ENCODE measurements at places on chromosomes 7 and 10.
A peak's percentile ranks its signal among the peaks of the same experiment; 100 is the strongest.

GRCh38 chr7:90889210-90889609 is 293.1 kb downstream of the CDK14 start:
- DNase-seq, result no peak

DNA sequence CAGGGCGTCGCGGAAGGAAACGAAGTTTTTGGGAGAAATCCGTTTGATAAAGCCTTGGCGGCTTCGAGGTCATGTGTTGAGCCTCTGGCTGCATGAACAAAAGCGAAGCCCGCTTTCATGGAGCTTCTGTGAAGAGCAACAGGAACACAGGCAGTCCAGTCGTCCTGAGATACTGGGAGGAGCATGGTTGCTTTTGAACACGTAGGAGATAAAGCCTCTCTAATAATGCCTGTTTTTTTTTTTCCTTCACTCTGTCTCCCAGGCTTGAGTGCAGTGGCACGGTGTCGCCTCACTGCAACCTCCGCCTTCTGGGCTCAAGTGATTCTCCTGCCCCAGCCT is 473 bp upstream of the ZNF32 start:
- peak; percentile 14 for DNase-seq

- DNase-seq, result no peak
Measured at GRCh38 chr7:975702-976473, 539 bp upstream of the COX19 start.

DNA sequence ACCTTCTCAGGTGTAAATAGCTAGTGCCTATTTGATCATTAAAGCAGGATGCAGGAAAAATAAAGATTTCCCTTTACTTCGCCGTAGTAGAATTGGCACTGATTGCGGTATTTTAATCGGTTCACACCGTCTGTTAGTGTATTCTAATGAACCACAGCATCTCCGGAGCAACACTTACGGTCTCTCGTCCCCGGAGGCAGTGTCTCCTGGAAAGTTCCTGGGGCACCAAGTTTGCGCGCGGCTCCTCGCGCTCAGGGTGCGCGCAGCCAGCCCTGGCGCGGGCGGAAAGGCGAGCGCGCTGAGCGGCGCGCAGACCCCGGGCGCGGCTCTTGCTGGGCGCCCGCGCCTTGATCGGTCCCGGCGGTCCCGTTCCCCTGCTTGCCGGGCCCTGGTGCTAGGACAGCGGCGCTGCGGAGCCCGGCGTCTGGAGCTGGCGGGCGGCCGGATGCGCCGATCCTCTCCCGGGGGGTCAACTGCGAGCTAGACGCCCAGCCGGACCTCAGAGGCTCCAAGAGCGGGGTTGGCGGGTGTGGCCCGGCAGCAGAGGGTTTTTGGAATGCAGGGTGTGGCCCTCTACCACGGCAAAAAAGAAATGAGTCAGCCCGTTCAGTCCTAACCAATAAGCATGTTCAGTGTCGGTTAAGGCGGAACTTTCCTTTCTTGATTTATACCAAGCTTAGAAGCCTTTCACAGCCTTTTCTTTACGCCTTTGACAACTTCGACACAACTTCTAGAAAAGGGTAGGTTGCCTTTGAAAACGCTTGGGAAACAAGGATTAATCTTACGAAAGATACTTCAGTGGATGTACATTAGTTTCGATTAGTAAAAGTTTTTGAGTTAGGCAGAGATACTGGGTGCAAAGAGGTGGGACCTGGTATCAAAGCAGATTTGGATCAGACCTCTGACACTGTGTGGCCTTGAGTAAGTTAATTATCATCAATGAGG is 166.8 kb upstream of the ASAH2 start:
- no peak for DNase-seq

GRCh38 chr10:33612551-33612950 is 278.1 kb upstream of the NRP1 start:
- no peak for DNase-seq

DNA sequence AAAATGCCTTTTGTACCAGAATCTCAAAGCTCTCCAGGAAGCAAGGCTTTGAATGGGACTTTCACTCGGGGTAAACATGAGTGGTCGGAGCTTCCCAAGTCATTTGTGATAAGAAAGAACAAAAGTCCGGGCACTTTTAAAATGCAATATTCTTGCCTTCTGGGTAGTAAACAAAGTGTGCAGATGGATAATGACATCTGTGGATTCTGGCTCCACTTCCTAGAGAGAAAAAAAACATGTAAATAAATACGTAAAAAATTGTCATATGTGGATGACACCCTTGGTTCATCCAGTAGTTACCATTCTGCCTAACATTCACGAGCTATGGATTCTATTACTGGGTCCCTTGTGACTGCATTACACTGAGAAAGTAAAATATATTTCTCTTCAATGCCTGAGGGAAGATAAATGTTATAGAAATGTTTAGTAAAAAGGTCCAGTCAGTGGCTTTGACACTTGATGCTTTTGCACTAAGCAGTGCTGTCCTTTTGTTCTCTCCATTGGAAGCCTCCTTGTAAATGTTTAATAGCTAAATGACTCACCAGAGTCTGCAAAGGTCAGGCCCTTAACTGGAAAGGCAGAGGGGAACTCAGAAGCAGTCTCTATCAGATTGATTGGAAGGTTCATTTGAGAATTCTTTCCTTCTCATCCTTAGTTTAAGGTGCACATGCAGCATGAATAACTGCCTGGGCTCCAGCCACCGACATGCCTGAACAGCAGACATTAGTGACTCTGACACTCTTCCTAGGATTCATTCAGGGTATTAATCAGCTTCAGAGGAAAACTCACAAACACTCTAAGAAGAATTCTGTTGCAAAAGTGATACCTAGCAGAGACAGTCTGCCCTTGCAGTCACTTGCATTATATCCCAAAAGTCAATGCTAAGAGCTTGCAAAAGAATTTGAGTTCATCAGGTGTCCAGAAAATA is 11.7 kb upstream of the EDRF1 start:
- DNase-seq, result no peak

DNA sequence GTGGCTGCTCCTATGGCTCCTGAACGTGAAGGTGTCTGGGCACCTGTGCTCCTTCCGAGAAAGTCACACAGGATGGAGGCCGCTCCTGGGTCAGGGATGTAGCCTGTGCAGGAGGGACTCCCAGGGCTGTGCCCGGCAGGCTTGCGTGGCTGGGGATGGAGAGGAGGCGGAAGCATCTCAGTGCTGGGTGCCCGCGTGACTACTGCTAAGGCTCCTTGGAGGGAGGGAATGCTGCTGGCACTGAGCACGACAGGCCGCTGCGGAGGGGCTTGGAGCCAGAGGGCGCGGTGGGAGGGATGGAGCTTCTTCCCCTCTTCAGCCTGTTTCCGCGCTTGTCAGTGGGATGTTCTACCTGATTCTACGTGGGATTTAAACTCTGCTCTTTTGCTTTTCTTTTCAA is 35.0 kb downstream of the ADCY1 start:
- DNase-seq, result no peak

DNA sequence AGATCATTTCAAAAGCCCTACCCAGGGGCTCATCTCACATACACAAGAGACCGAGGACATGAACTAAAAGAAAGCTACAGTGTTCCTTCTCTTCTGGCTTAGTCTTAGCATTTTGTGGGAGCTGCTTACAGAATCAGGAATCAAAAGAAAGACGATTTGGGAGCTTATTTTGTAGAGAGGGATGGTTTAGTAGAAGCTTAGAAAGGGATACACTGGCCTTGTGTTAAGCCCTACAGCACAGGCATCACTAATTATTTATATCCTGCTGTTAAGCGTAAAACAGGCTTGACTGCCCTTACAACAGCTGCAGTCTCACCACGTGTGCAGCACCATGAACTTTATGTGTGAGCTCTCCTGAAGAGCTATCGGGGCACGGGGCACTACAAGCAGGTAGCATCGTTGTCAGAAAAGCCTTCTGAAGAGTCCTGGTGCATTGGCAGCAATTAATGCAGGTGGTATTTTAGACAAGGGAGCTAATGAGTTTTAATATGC is 798.3 kb downstream of the NXPH1 start:
- peak; percentile 78 for DNase-seq

DNA sequence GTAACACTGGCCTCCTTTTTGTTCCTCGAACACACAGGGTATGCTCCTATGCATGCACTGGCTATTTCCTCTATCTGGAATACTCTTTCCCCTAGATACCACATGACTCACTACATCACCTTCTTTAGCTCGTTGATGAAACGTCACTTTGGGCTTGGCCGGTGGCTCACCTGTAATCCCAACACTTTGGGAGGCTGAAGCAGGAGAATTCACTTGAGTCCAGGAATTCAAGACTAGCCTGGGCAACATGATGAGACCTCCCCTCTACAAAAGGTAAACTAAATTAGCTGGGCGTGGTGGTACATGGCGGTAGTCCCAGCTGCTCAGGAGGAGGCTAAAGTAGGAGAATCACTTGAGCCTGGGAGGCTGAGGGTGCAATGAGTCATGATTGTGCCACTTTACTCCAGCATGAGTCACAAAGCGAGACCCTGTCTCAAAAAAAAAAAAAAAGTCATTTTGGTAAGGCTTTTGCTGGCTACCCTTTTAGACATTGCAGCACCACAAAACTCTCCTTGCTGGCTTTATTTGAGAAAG is 14.5 kb downstream of the ANKIB1 start:
- no peak for DNase-seq

GRCh38 chr7:94476251-94476840 is 33.3 kb upstream of the CASD1 start:
- DNase-seq, result no peak

- DNase-seq, result no peak
Measured at GRCh38 chr7:68734431-68734830, 863.8 kb upstream of the AUTS2 start.
